Activated gamma-delta T cell (primary cell): ENCODE measurements at places on chromosomes 16 and 17.

DNA sequence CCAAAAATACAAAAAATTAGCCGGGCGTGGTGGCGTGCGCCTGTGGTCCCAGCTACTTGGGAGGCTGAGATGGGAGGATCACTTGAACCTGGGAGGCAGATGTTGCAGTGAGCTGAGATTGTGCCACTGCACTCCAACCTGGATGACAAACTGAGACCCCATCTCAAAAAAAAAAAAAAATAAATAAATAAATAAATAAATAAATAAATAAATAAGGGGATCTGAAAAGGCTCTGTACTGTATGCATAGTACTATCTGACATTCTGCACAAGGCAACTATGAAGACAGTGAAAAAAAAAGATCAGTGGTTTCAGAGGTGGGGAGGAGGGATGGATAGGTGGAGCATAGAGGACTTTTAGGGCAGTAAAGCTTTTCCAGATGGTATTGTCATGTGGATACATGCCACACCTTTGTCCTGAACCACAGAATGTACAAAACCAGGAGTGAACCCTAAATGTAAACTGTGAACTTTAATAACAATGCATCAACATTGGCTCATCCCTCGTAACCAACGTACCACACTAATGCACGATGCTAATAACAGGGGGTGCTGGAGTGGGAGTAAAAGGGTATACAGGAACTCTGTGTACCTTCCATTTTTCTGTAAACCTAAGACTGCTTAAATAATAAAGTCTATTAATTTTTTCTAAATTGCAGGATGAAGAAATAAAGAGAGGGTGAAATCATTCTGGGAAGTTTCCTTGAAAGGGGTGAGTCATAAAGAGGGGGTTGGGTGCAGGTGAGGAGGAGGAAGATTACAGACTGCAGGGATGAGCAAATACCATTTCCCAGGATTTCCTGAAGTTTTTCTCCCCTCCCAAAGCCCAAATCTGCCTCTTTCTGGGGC lies 155.8 kb upstream of the SDK2 start:
- DNase-seq = no peak

- DNase-seq = no peak
Observed at GRCh38 chr17:79815836-79816461, 19.1 kb upstream of the CBX8 start.

DNA sequence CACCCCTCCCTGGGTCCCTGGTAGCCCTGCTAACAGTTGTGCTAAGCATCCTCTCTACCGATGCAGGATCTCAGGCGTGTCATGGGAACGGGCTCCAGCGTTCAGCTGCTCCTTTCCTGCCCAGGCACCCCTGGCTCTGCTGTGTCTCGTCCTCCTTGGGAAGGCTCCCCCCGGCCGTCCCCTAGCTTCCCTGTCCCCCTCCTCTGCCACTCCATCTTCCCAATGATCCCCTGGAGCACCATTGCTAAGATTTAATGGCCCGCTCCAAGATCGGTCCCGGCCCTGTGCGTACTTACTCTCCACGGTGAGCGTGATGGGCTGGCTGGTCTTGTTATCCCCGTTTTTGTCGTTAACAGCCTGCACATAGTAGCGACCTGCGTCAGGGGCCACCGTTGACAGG lies 135.5 kb upstream of the CDC42EP4 start:
- DNase-seq = no peak

DNA sequence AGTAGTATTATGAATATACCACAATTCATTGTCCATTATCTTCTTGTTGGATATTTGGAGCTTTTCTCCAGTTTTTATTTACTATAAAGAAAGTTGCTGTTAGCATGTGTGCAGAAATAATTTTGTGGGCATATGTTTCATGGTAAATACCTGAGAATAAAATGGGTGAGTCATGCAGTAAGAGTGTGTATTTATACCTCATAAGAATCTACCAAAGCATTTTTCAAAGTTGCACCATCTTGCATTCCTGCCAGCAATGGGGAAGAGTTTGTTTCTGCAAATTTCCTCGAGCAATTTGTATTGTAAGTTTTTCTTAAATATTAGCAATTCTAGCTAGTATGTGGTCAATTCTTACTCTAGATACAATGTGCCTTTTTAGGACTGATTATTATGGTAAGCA lies 7.9 kb upstream of the MON1B start:
- no peak for DNase-seq

- no peak for DNase-seq
Observed at GRCh38 chr16:58042001-58042885, 16.7 kb downstream of the MMP15 start.

DNA sequence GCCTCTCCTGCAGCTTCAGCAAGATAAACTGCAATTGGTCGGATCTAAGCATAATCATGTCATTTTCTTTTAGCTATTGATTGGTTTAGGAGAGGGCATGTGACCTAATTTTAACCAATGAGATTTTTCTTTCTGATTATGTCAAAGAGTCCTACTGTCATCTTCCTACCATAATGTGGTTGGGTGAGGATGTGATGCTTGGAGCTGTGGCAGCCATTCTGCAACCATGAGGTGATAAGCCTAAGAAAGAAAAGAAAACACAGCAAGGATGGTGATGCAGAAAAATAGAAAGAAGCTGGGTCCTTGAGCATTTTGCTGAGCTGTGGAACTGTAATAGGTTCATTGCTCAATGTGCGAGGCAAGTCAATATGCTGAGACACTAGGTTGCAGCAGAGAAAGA lies 121.7 kb upstream of the CRHR1 start:
- no peak for DNase-seq

GRCh38 chr16:23434380-23434779 lies 18.6 kb downstream of the COG7 start:
- no peak for DNase-seq

DNA sequence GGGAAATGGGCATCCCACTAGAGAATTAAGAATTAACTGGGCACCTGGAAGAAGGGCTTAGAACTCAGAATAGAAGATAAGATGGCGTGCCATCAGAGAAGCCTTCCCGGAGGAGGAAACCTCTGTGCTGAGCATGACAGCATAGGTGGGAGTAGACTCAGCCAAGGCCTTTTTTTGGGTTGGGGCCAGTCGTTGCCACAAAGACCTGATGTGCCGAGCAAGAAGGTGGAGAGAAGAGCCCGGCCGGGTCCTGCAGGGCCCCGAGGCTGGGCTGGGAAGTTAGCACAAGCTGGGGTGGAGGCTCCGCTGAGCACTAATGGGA lies 1.1 kb upstream of the RAB11FIP4 start:
- no peak for DNase-seq

DNA sequence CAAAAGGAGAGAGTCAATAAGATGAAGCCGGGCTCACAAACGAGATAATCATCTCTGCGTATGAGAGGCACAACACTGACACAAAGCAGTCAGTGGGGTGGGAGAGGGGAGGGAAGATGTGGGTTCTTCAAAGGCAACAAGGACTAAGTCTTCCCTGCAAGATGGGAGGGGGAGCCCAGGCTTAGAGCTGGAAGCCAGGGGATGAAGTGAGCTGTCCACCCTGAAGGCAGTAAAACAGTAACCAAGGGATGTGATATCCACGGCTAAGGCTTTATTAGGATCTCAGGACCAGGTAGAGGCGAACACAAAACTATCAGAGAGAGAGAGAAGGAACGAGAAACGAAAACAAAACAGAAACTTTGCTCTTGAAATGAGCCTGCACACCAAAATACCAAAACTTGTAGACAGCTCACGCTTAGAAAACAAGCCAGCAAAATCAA lies 115.9 kb downstream of the DYNLRB2 start:
- no peak for DNase-seq

DNA sequence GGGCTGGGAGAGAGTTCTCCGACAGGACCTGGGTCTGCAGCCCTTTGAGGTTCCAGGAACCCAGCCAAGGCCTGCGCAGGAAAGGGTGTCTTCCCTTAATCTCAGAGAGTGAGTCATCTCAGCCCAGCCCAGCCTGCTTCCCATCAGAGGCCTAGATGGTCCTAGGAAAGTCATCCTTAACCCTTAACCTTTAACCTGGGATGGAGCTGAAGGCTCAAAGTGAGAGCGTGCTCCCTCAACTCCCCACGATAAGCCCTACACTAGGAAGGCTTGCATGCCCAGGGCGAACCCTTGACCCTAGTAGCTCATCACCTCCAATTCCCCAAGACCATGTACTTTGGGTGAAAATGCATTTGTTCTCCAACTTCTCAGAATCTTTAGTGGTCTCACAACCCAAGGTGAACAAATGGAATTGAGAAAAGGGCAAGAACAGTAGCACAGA lies 4.8 kb upstream of the ATXN7L3 start:
- DNase-seq = no peak

DNA sequence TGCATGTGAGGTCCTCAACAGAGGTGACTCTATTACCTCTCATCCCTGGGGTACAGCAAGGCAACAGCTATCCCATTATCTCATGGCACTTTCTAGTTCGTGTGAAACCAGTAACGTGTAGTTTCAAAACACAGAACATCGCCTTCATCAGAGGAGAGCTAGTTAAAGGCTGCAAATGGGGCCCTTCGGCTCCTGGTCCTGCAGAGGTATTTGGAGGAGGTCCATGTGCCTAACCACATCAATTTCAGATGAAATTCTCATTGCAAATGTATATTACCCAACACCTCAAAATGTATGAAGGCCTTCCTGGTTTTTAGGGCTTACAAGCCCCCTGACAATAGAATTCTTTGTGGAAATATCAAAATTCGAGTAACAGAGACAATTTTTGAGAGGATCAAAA lies 95.7 kb upstream of the PSMD7 start:
- no peak for DNase-seq

GRCh38 chr16:70715055-70715858 lies 29.4 kb upstream of the MTSS2 start:
- no peak for DNase-seq

DNA sequence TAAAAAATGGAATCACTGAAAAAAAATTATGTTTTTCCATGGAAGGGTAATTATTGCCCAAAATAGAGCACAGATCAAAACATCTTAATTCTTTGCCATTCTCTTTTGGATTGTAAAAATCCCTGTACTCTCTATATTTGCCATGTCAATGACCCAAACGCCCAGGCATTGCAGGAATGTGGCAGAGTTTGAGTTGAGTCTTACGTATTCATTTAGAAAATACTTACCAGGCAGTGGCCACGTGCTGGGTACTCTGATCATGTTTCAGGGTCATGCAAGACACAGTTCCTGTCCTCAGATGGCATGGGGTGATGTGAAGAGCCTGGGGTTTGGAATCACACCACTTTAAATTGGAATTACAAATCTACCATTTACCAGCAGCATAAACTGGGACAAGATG lies 267.7 kb downstream of the ABCC12 start:
- no peak for DNase-seq

DNA sequence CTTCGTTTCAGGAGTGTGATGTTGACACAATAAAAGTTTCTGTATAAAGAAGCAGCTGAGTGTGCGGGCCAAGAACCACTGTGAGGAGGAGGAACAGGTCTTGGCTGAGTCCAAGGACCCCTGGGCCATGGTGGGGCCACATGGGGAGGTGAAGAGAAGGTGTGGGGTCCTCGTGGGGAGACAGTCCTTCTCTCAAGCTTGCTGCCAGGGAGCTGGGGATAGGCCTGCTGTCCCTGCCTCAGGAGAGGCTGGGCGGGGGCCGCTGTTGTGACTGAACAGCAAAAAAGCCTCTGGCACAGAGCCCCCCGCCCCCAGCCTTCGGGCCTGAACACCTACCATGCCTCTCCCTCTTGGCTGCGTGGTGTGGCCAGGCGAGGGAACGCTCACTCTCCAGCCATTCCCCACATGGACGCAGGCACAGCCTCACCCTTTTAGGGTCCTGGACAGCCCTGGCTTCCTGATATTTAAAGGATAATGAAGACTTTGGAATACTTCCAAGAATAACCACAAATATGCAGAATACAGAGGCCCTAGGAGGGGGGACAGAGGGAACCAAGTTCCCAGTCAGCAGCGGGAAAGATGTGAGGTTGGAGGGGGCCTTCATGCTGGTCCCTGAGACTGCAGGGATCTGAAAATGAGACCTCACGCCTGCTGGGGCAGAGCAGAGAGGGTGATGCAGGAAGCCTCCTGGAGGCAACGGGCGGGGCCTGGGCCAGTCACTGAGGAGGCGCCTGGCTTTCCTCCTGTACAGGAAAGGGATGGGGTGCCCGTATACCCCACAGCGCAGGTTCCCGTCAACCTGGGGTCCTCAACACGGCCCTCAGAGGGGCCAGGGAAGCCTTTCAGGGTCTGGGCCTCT lies 100.0 kb upstream of the CREBBP start:
- DNase-seq = no peak

DNA sequence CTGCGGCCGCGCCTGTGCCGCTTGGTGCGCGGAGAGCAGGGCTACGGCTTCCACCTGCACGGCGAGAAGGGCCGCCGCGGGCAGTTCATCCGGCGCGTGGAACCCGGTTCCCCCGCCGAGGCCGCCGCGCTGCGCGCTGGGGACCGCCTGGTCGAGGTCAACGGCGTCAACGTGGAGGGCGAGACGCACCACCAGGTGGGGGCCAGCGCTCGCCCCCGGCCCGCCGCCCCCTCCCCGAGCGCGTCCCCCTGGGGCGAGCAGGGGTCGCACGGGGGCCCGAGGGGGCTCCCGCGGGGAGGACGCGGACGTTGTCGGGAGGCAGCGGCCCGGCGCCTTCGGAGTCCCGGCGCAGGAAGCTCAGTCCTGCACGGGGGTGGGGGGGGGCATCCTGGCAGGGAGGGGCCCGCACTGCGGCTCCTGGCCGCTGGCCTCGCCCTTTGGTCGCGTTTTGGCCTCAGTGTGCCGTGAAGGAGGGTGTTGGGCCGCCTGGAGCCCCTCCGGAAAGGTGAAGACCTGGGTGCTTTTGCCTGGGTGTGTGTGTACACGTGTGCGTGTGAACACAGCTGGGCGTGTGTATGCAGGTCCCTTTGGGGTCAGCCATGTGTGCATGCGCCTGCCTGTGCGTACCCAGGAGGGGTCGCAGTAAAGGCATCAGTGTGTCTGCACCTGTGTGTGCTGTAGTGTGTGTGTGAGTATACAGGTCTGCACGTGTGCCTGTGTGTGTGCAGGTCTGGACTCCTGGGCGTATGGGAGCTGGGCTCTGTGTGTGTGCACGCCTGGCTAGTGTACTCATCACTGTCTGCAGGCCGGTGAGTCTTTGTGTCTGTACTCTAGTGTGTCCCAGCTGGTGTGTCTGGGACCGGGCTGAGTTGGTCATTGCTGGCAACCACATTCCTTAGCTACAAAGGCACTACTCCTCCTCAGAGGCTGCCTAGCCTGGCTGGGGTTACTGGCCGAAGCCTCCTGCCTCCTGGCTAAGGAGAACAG lies 615 bp downstream of the NHERF2 start:
- DNase-seq = no peak

- no peak for DNase-seq
Observed at GRCh38 chr17:231191-231965, 49.9 kb upstream of the DOC2B start.

- no peak for DNase-seq
Observed at GRCh38 chr17:28723159-28723835, 2.7 kb downstream of the TLCD1 start.

DNA sequence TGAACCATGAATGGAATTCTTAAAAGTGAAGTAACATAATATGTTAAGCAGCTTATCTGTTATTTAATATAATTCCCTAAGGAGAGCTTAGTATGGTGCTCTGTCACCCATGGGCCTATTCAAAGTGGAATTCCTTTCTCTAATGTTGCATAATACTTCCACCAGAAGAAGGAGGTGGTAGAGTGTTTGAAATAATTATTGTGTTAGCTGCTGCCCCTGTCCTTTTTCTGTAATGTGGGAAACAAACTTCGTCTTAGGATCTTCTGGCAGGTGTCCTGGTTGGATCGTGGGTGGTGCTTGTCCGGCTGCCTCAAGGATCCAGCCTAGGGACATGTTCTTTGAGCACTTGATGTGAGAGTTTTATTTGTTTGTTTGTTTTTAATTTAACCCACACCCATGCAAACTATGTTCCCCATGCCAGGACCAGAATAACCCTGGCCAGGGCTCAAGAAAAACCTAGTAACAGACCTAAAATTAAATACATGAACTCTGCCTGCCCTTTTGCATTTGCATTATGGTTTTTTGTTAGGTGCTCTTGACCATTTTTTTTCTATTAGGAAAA lies 46.1 kb downstream of the ZNRF1 start:
- no peak for DNase-seq

- DNase-seq = no peak
Observed at GRCh38 chr16:89277641-89278341, 60.3 kb downstream of the ZNF778 start.
